ENCODE measurements at places on chromosomes 6 and 20.

GRCh38 chr6:149318581-149319286, 1.2 kb downstream of the TAB2 start:
- DNase-seq: peak; percentile 54

- no peak for DNase-seq
Measured at GRCh38 chr6:12359036-12359435, 68.9 kb downstream of the EDN1 start.

- DNase-seq: no peak
Measured at GRCh38 chr6:41638002-41638934, at the start of gene MDFI. TSS of gene MDFI (plus strand) at chr6:41638468. CDS start at chr6:41638750, 282 bp downstream.

GRCh38 chr20:3171391-3172125, 1.8 kb downstream of the LZTS3 start:
- DNase-seq: no peak

DNA sequence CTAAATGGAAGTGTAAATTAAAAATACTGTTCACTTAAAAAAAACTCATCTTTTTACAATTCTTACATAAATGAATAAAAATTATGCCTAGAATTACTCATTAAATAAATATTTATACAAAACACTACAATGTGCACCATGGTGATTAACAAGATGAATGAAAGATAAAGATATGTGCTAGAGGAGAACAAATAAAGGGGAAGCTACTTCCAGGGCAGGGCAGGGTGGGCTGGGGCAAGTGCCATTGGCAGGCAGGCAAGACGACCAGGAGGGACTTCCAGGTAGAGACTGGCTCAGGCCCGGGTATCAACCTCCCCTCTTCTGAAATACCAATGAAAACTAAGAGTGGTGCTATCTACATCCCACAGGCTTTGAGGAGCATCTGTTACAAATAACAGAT, 20.4 kb downstream of the PREP start:
- DNase-seq: no peak

GRCh38 chr6:90197854-90198496, 98.7 kb downstream of the BACH2 start:
- no peak for DNase-seq

DNA sequence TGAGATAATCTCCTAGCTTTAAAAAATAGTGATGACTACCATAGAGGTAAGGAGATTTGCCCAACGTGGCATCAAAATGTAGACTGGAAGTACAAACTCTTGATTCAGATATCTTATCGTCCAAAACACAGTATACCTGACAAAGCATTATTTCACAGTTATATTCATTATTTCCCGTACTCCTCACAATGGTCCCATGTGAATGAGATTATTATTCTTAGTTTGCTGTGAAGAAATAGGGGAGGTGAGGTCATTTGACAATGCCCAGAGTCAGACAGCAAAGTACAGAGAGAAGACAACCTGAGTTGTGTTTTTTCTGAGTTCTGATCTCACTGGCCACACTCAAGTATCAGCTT, 1.2 kb upstream of the TFB1M start:
- DNase-seq: peak; percentile 24

GRCh38 chr6:127402890-127403617, 56.1 kb downstream of the KIAA0408 start:
- no peak for DNase-seq

DNA sequence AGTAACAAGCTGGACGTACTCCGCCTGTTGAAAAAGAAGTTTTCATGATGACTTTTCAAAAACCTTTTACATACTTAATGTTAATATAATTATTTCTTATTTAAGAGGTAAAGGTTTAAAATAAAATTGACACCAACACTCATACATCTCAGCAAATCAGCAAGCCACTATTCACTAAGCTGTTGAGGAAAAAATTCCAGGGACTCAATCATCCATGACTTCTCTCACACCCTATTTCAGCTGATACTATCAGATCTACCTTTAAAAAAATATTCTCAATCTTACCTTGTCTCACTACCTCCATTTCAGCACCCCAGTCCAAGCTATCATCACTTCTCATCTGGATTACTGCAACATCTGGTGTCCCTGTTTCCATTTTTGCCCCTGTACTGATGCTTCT, 109.3 kb downstream of the HACE1 start:
- DNase-seq: no peak

DNA sequence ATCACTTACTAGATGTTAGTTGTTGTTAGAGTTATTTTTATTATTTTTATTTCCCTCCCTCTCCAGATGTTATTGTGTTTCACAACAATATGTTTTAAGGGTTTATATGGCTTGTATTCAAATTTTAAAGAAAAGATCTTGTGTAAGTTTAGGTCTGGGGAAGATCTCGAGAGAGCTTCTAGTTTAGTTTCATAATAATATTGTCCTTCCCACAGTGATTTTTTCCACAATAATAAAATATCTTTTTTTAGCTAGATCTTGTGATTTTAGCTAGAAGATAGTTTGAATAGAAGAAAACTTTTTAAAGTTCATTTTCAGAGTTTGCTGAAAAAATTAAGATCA, 55.0 kb downstream of the ADGRG6 start:
- DNase-seq: no peak

- no peak for DNase-seq
Measured at GRCh38 chr20:12928755-12929401, 79.9 kb upstream of the SPTLC3 start.

DNA sequence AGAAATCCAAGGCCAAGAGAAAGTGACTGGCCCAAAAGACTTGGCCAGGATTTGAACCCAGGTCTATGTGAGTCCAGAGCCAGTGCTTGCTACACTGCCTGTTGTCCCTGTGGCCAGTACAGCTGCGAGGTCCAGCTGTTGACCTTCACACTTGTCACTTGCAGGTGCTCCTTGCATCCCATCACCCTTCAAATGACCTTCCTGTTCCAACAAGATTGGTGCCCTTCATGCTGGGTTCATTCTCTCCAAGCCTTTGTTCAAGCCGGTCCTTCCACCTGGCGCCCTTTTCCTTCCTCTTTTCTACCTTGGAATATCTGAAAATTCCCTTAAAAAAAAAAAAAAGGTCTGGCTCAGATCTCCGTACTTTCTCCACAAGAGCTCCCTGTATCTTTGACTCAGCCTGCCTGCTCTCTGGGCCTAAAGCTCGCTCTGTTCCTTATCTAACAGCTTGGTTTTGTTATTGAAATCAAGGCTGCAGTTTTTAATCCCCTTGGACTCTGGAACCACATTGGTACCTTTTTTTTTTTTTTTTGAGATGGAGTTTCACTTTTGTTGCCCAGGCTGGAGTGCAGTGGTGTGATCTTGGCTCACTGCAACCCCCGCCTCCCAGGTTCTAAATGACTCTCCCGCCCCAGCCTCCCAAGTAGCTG, 22.2 kb upstream of the MRPS18A start:
- DNase-seq: no peak

GRCh38 chr20:25389401-25389857, 1.2 kb downstream of the ABHD12 start:
- DNase-seq: no peak

DNA sequence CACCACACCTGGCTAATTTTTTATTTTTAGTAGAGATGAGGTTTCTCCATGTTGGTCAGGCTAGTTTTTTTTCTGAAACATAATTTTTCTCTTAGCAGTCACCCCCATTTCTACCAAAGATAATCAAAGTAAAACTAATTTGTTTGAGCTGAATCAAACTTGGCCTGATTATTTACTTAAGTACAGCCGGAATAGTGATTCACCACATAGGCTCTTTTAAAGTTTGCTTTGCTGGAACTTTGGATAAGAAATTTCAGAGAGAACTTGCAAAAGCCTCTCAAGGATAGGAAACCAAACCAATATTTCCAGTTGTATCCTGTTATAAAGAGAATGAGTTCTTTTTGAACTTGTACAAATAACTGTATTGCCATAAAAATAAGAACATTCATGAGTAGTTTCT, 105.0 kb upstream of the SYNCRIP start:
- no peak for DNase-seq

DNA sequence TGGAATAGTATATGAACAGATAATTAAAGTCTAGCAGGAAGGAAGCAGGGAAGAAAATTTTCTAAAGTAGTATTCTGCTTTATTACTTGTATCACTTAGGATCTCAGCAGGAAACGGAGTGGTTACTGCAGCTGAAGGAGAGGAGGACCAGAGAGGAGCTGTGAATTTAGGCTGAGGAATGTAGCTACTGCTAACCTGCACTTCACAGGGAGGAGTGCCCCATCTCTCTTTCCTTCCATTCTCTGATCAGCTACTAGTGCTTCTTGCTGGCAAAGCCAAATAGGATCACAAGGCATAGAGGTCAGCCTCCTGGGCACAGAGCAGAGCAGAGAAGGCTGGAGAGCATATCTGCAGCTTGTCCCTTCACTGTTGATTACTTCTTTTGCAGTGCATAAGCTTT, 205.3 kb upstream of the ASCC3 start:
- DNase-seq: no peak

DNA sequence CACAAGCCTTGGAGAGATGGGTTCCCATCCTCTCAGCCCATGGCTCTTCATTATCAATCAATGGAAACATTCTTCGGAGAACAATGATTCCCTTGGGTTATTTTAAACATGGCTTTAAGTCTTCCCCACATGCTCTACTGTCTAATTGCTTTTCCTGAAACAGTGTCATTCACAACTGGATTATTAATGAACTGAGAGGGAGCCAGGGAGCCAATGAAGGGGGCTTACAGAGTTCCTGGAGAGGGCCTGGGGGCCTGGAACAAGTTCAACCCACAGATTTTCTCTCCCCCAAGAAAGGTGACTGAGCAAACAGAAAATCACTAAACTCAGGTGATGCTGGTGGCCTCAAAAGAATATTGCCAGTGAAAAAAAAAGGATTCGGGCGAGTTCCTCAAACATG, 1.3 kb upstream of the PPP1R16B start:
- no peak for DNase-seq

GRCh38 chr20:36881888-36882287, 6.0 kb downstream of the TLDC2 start:
- DNase-seq: no peak

- no peak for DNase-seq
Measured at GRCh38 chr6:37287519-37288157, 29.7 kb upstream of the TMEM217 start.

- DNase-seq: no peak
Measured at GRCh38 chr6:30493643-30494250, 4.4 kb downstream of the HLA-E start.

All from hematopoietic multipotent progenitor cell treated with erythropoietin and hydrocortisone succinate and interleukin-3 and kit ligand, for 17 days (in vitro differentiated cells).